Caco-2 (cell line): ENCODE measurements at places on chromosomes 5 and 9. TPM values are rescaled to one million over a fixed set of nuclear protein-coding genes. Genes with fewer than 3 reads are reported as not detected.

DNA sequence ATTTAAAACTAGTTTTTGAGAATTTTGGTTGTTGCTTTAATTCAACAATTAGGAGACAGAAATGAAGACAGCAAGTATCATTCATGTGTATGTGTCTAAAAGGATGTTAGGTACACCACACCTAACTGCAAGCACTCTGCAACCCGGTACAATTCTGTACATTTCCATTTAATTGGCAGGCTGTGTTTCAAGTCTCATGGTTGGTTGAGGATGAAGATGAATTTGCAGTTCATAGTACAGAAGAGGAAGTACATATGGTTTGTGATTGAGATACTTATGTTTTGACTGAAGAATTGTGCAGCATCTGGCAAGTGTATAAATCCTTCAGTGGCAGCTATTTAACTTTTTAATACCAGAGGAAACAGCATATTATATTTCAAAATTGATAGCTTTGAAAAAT, 628.7 kb upstream of the ZNF608 start:
- no peak overlapping the region for H3K4me3 ChIP-seq
- H3K27me3 ChIP-seq: no peaks in the 10 kb centered on the region
- no peak for DNase-seq
- no peaks in the 10 kb centered on the region for H3K36me3 ChIP-seq
- no peak overlapping the region for H3K27ac ChIP-seq

ST8SIA4 gene
- 0.61 and 0.72 TPM in 2 replicates for total RNA-seq

ISL1 gene
- total RNA-seq: 0.29 and 0.88 TPM in 2 replicates

TPRN gene
- 34.2 and 37.7 TPM in 2 replicates for total RNA-seq

DNA sequence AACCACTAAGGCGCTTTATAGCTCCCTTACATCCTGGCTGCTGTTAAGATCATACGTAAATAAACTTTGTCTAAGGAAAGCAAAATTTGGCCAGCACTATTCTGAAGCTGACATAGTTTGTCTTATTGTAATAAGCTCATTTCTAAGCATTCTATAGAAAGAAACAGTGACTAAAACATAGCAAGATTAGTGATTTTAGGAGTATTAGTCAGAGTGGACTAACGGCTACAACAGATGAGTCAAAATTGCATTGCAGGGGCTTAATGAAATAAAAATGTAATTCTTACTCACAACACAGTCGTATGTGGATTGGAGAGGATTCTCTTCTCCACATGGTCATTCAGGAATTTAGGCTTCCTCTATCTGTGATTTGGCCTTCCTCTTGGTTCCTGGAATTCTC, 347.6 kb downstream of the GADD45G start:
- H3K27ac ChIP-seq: no peak overlapping the region
- H3K36me3 ChIP-seq: no peaks in the 10 kb centered on the region
- no peaks in the 10 kb centered on the region for H3K4me1 ChIP-seq
- H3K27me3 ChIP-seq: no peaks in the 10 kb centered on the region
- no peak overlapping the region for H3K4me3 ChIP-seq

DNA sequence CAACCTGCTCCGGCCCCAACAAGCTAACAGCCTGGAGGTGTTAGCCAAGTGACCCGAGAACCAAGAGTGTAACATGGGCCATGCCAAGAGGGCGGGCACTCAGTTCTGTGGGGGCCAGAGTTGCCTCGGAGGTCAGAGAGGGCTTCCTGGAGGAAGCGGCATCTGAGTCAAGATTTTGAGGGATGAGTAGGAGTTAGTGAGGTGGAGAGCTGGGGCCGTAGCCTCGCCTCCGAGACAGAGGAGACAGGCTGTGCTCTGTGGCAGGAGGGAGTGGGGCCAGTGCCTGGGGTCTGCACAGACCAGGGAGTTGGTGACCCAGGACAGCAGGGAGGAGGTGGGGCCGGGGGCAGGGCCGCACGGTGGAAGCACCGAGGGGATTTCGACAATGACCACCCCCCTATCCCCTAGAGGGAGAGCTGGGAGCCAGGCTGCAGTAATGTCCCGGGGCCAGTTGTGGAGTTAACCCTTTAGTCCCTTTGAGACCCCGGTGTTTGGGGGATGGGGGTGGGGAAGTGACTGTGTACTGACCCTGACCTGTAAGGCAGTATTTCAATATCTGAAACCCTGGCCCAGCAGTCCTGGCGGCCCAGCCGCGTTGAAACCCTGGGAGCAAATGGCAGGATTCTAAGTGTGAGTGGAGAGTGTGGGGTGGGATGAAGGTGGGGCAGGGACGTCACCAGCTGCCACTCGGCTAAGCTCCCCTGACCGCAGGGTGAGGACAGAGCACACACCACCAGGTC, 148.7 kb upstream of the COL5A1 start:
- no peaks in the 10 kb centered on the region for H3K4me1 ChIP-seq
- peak overlapping the region; percentile 13 for H3K27ac ChIP-seq
- H3K4me3 ChIP-seq: no peak overlapping the region
- no peak for DNase-seq

- peak overlapping the region; percentile 62 for H3K27ac ChIP-seq
- no peaks in the 10 kb centered on the region for H3K36me3 ChIP-seq
- no peak for DNase-seq
- no peaks in the 10 kb centered on the region for H3K27me3 ChIP-seq
- peaks cover 19% of the 10 kb centered on the region for H3K4me1 ChIP-seq
These were observed 94.3 kb downstream of the PCDH1 start for GRCh38 chr5:141783947-141784296.
